ENCODE measurements at places on chromosomes 16 and 17.

GRCh38 chr16:50259334-50260205 lies 6.8 kb upstream of the ADCY7 start:
- DNase-seq, result no peak

DNA sequence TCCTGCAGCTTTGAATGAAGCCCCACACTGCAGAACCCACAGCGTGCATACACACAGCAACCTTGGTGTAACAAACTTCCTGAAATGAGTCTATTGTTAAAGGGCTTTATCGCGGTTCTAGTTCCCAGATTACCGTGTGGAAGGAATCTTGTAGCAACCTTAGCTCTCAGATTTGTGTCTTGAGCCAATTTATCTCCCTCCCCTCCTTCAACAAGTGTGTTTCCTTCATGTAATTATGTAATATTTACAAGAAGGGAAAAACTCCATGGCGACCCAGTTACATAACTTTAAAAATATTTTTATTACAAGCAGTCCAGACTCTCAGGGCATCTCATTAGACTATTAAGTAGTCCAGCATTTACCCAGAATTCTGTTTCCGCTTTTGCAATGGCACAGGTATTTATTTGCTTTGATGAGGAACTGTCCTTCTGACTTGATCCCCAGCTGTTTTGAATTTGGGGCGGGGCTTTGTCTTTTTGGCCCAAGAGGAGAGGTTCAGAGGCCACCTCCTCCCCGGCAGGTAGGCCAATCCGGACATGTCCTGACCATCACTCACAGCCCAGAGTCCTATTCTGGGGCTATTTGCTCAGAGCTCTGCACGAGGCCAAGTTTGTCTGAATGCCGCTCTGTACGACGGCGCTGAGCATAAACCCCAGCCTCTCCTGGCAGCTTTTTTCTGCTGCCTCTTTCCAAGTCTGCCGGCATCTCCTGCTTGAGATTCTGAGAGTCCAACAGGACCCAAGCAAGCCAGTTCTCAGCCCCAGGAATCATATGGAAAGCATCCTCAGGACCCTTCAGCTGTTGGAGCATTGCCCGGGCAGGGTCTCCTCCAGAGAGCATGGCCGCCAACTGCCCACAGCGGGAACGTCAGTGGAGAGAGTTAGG lies 35.6 kb downstream of the CLEC16A start:
- no peak for DNase-seq

DNA sequence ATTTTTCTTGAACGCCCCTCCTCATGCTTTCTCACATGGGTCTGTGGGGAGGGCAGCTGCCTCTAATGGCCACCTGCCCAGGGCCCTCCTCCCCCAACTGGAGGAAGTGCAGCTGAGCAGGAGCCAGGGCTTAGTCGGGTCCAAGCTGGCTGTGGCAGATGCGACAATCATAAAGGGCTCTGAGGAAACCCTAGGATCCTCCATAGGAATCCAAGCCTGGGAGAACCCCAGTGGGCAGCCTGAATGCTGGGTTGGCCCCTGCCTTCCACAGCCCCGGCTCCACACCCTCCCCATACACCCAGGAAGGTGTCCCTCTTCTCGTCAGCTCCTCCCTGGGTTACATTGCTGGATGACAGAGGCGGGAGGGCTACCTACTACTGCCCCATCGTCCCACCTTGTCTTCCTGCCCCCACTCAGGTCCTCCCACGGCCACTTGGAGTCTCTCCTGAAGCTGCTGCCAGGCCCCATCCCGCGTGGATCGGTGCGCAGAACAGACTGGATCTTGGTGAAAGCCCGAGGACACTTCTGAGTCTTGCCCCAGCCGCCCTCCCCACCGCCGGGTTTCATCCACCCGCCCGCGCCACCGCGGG lies 15.6 kb upstream of the CBFB start:
- DNase-seq, result no peak

DNA sequence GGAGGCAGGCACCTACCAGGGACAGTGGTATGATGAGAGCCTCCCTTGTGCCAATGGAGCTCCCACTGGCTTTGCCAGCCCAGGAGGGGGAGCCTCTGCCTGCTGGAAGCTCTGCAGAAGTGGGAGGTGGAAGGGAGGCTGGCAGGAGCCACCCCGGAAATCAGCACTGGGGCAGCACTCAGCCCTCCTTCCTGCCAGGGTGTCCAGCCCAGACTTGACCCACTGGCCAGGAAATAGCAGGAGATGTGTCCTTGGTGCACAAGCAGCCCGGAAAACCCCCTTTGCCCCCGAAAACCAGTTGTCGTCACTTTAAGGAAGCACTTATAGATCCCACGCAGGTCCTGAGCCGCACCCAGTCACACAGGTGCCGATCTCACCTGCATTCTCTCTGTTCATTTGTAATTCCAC lies 49.3 kb upstream of the CACNG4 start:
- DNase-seq, result no peak

DNA sequence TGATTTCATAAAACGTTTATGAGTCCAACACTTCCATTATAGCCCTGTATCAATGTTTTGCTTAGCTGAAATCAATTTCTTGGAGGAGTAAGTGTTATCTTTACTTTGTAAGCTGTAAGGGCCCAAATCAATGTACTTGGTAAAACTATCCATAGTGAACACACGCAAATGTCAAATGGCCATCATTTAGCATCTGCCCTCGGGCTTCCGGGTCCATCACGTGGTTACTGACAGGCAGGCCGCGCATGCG lies 687 bp upstream of the NARF start:
- no peak for DNase-seq

DNA sequence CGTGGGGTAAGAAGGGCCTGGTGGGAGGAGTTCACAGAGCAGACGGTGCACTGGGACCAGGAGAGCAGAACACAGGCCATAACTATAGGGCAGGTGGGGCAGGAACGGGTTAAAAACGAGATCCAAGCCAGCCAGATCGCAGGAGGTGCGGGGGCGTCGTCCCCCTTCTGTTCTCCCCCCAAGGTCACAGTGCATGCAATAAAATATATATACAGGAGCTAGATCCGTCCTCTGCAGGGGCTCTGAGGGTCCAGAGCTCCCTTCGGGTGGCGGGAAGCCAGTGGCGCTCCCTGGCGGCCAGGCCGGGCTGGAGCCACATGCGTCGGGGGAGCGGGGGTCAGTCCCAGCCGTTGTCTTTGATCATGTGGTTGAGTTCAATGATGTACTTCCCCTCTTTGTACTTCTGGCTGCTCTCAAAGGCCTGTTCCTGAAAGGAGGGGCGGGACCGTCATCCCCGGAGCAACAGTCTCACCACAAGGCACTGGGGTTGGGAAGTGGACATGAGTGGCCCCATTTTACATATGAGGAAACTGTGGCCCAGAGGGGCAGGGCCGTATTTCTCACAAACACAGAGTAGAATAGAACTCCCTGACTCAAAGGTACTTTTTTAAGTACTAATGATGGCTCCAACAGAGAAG lies 768 bp upstream of the TBX6 start:
- peak; percentile 96 for DNase-seq

- DNase-seq, result peak; percentile 54
These were observed 240.6 kb downstream of the PRKCA start for GRCh38 chr17:66542967-66543520.

DNA sequence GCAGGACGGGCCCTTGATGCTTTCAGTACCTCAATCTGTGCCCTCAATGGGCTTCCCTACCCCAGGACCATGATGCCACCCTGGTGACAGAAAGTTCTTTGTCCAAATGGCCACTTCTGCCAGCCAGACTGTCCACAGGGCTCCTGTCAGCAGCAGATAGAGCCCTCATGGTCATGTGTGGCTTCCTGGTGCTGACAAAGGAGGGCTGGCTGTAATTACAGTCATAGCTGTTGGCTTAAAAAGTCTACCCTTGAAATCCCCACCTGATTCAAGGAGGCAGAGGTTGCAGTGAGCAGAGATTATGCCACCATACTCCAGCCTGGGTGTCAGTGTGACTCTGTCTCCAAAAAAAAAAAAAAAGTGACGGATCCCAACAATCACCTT lies 3.3 kb downstream of the TRPV2 start:
- DNase-seq, result no peak

- DNase-seq, result peak; percentile 89
These were observed 59.7 kb upstream of the TNRC6C start for GRCh38 chr17:77898521-77899434.

- no peak for DNase-seq
These were observed 80.3 kb upstream of the PSMD7 start for GRCh38 chr16:74216319-74216718.

GRCh38 chr17:72702998-72703397 lies 389.5 kb downstream of the SLC39A11 start:
- DNase-seq, result no peak

- DNase-seq, result no peak
These were observed 297.0 kb downstream of the MAP2K6 start for GRCh38 chr17:69711541-69711940.

DNA sequence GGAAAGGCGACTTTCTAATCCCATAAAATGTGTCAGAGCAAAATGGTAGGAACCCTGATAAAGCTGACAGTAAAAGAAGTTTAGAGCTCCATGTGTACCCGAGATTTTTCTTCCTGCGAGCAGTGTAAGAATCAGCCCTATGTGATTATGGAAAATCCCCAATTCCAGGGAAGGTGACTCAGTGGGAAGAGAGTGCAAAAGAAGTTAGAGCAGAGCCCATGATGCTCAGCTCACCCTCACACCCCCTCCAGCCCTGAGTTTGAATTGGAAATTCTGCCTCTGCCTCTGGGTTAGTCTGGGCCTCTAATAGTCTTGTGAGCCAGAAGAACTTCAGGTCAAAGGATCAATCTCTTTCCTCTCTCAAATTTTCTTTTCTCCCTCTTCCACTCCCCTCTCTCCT lies 12.5 kb downstream of the C17orf78 start:
- DNase-seq, result no peak

GRCh38 chr16:49700251-49701064 lies 155.5 kb downstream of the ZNF423 start:
- no peak for DNase-seq

- DNase-seq, result no peak
These were observed 19.4 kb downstream of the MYBBP1A start for GRCh38 chr17:4535667-4536258.

GRCh38 chr17:47252209-47252608 lies 1.4 kb upstream of the ITGB3 start:
- DNase-seq, result peak; percentile 46

GRCh38 chr17:19010729-19011505 lies 6.4 kb upstream of the FAM83G start:
- no peak for DNase-seq

- DNase-seq, result no peak
These were observed 418.7 kb downstream of the GRIN2A start for GRCh38 chr16:9763505-9763904.

DNA sequence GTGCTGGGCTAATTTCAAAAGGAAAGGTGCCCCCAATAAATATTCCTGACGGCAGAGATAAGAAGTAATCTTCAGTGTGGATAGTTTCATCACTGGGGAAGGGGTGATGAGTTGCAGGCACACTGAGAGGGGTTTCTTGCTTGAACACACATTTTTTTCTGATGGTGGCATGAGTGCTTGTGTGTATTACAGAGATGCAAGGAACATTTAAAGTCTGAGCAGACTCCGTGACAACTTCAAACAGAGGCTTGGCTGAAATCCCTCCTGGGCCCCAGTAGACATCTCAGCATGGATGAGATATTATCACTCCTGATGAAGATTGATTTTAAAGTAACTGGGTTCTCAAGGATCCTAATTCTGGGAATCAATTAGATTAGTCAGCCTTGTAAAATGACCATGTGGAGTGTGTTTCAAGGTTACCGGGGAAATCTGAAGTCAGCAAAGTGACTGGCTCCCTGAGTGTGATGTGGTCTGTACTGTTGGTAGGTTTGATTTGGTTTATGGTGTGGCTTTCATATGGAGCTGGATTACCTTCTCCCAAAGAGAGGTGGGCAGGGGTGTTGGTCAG lies 435.8 kb upstream of the EEF2KMT start:
- DNase-seq, result no peak

DNA sequence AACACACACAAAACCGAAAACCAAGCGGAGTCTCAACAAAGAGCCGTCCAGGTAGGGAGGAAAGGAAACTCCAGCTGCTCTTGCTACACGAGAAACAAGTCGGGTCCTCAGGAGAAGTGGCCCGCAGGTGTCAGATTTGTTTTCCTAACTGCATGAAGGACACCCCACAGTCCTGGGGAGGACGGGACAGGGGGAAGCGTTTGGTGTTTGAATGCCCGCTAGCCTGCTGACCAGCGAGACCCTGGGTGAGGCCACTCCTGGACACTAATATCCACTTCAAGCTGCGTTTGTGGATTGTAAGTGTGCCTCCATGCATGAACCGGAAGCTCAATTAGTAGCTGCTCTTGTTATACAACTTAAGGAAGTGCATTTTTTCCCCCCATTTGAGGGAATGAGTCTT lies 299.5 kb downstream of the MAF start:
- no peak for DNase-seq

DNA sequence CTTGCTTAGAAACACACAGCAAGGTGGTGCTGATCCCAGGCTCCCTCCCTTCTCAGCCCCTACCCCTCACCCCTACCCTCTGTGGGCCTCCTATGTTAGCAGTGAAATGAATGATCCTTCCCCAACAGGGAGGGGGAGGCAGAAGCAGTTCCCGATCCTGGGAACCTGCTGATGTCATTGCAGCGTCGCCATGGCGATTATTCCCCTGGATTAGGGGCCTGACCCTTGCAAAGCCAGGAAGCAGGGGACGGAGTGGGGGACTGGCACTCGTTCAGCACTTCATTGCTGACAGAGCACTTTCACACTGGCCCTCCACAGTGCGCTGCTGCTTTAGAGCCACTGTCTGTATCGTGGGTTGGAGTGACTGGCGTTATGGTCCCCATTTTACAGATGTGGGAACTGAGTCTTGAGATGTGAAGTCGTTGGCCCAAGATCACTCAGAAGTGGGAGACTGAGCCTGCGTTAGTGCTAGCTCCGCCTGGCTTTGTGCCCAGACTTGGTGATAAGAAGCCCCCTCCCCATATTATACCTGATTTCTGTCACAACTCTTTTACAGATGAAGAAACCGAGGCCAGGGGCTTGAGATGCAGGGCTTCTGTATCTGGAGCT lies 26.6 kb downstream of the LASP1 start:
- no peak for DNase-seq

Data from Karpas-422 (cell line).